ENCODE measurements at places on chromosomes 2 and 18. TPM values are rescaled to one million over a fixed set of nuclear protein-coding genes. Genes with fewer than 3 reads are reported as not detected.

DNAH6 gene
- not detected for total RNA-seq

PARD3B gene
- 4.6 TPM for total RNA-seq

M1AP gene
- not detected for total RNA-seq

CYP26B1 gene
- 1.9 TPM for total RNA-seq

RIF1 gene
- total RNA-seq: 15.1 TPM

MYCN gene
- total RNA-seq: 1.0 TPM

C2orf81 gene
- 1.4 TPM for total RNA-seq

RBKS gene
- 5.1 TPM for total RNA-seq

SERPINB3 gene
- not detected for total RNA-seq

HOXD1 gene
- total RNA-seq: not detected

RGPD3 gene
- 0.19 TPM for total RNA-seq

ZNF892 gene
- total RNA-seq: 4.2 TPM

CLEC4F gene
- not detected for total RNA-seq

SULT6B1 gene
- not detected for total RNA-seq

SRBD1 gene
- total RNA-seq: 16.9 TPM

OSR1 gene
- 2.2 TPM for total RNA-seq

MRPS9 gene
- 48.1 TPM for total RNA-seq

KIAA1328 gene
- 4.4 TPM for total RNA-seq

C2orf15 gene
- total RNA-seq: not detected

FNDC4 gene
- 4.1 TPM for total RNA-seq

LIMS3 gene
- total RNA-seq: 3.9 TPM

HMSD gene
- not detected for total RNA-seq
